Naive B cell (primary cell): ENCODE measurements at places on chromosomes 4 and X.

DNA sequence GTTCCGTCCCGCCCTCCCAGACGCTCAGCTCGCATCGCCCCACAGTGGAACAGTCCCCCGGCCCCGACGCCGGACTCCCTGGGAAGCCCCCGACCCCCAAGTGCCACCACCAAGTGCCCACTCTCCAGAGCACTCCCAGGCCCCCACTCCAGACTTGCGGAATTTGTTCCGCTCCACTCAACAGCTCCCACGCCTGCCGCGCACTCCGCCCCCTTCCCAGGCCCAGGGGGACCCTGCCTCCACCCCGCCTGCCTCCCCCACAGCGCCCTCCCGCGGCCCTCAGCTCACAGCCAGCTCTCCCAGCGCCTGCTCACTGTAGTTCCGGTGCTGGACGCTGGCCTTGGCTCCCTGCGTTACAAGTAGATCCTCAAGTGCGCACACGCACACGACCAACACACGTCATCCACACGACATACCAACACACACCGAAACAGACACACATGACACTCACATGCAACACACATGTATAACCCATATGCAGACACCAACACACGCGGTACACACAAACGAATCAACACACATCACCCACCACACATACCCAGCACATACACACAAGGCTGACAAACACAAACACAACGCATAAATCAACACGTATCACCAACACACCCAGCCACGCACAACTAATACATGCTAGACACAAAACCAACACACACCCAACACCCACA is 8.0 kb downstream of the MSX1 start:
- no peak for DNase-seq

- DNase-seq: no peak
These were observed 1478.1 kb downstream of the FSTL5 start for GRCh38 chr4:160685729-160686128.

- DNase-seq: peak; percentile 93
These were observed at the start of gene NFXL1 for GRCh38 chr4:47914220-47914925. NFXL1 (minus strand) TSS chr4:47914583; CDS start chr4:47914203, 380 bp downstream.

GRCh38 chr4:172951679-172952451 is 216.7 kb upstream of the GALNT7 start:
- DNase-seq: no peak

- DNase-seq: no peak
These were observed 435.7 kb upstream of the FMR1 start for GRCh38 chrX:147476008-147476407.

DNA sequence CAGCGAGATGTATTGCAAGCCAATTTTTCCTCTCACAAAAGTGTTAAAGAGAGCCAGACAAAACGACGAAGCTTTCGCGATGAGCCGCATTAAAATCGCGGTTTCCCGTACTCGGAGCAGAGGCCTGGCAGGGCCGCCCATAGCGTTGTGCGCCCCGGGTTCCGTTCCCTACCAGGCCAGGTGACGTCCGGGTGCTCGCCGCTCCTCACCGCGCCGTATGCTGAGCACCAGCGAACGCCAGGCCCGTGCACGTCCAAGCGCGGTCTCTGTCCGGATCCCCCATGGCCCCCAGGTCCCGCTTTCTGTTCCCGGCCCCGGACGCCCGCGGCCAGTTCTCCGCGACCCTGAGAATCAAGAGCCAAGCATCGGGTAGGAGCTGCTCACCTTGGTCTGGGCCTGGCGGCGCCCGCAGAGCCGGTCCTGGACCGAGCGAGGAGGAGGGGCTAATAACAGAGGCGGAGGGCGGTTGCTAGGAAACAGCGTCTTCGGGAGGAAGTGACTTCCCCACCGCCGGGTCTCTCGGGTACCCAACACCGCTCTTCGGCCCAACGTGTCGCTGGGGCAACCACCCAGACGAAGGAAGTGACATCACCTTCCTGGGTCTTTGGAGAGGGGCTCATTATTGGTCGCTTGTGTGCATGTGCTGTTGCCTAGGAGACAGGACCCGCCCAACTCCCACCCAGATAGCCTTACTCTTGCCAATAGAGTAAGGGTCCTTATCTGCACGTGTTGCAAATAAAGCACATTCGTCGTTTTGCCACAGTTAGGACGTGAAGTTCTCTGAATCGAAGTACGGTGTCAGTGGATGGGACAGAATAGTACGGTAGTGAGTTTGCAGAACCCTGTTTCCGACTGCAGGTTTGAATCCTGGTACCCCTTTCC is at the start of gene MAP9:
MAP9 (minus strand) TSS at position 579 of the 882 bp plus-strand sequence. CDS start 1,115 bp downstream, outside the sequence.
- DNase-seq: peak; percentile 96

DNA sequence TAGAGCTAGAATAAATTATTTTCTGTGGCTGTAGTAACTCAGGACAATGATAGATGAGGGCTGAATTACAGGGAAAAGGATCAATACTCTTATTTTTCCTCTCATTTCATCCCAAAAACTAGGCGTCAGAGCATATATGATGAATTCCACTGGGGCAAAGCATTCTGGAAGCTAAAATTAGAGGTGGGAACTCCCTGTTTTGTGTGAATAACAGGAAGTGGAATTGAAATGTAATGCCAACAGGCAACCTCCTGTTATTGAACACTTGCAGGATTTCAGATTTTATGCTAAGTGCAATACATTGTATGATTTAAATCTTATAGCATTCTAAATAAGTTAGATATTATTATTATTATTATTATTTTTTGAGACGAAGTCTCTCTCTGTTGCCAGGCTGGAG is 20.9 kb downstream of the HSD17B11 start:
- no peak for DNase-seq

DNA sequence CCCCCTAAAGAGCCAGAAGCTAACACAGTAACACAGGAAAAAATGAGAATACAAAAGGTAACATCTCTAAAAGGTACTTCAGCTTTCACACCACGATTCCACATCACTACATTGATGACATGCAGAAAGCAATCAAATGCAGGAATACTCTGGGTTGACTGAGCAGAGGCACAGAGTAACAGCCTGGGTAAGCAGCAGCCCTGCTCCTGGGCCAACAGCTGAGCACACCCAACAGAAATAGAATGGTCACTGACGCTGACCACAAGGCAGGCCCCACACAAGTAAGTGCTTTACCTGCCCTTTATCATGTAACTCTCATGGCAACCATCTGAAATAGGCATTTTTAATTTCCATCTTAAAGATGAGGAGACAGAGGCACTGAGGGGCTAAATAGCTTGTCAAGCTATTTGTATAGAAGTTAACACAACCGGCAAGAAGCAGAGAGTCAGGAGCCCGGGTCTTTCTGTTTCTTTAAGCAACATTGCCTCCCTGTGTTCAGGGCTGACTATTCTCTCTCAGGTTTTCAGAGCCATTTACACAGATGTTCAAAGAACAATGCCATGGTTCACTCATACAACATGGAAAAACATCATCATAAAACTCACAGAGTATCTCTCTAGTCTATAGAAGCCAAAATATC is 168.9 kb downstream of the ZNF674 start:
- DNase-seq: no peak

- no peak for DNase-seq
These were observed 51.9 kb upstream of the STX18 start for GRCh38 chr4:4593596-4594284.
